SK-N-DZ (cell line): ENCODE measurements at places on chromosomes 4 and X.

GRCh38 chr4:140052050-140052449 is 101.9 kb downstream of the MAML3 start:
- no peak for DNase-seq

GRCh38 chr4:17203797-17204196 is 305.4 kb upstream of the LDB2 start:
- no peak for DNase-seq

- no peak for DNase-seq
These were observed 1499.3 kb downstream of the PCDH7 start for GRCh38 chr4:32219306-32220075.

DNA sequence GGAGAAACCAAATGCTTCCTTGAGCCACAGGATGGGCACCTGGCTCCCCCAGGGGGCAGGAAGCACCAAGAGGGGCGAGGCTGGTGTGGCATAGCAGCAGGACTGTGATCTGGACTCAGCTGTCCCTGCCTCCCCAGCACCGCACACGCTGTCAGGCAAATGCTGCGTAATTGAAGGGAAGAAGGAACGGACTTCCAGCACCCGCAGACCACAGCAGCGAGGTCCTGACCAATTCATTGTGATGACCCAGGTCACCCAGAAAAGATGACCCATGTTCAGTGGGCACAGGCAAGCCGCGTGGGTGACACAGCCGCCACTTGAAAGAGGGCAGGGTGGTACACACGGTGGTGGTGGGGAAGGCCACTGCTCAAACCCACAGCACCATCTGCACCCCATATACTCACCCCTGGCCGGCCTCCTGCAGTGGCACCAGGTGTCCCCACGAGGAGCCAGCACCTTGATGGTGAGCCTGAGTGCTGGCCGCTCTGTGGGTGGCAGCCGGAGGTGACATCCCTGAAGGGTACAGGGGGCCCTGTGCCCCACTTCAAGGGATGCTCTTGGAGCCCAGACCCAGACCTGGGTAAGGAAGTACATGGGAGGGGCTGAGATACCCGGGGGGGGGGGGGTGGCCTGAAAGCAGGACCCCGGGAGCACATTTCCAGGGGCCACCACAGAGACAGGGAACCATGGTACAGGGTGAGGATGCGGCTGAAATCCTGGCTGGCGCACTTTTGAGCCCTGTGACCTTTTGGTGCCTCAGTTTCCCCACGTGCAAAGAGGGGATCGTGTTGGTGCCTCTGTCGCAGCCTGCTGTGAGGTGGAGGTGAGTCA is 11.5 kb downstream of the NAT8L start:
- no peak for DNase-seq

- no peak for DNase-seq
These were observed 78.7 kb downstream of the PPARGC1A start for GRCh38 chr4:23811161-23811560.

DNA sequence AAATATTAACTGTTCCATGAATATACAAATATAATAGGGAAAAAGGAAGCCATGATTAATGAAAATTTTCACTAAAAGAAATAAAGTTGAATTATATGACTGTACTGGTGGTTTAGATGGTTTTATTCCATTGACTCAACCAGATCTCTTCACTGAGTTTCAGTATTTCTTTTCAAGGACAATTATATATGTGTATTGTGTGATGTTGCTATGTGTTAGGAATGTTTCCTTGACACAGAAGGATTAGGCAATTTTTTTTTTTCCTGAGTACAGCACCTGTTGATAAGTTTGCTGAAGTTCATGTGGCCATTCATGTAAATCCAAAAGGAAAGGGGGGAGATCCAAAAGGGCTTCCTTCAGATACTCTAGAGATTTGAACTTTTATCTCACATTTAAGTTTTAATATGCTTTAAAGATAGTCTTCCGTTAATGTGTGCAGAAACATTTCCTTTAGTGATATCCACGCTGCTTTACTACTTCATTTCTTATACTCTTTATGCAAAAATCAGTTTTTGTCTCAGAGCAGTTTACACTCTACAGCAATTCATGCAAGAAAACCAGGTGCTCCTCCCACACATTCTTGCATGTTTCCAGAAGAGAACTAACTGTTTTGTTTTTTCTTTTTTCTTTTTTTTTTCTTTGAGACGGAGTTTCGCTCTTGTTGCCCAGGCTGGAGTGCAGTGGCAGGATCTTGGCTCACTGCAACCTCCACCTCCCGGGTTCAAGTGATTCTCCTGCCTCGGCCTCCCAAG is 249.1 kb downstream of the RPA4 start:
- DNase-seq = no peak

DNA sequence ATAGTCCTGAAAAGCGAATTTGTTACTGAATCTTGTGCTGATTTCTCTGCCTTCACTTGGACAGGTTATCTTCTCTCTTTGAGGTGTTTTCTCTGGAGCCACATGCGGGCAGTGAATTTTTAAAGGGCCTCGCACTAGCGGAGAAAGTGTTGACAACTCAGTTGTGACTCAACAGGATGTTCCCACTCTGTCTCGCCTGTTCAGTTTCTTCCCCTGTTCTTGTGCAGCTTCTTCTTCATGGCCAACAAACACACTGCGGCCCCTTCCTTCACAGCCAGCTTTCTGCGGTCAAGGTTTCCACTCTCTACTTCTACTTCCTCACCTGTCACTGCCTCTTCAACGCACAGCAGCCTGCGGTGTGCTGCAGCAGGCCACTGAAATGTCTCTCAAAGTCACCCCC is 1.1 kb upstream of the SHROOM4 start:
- no peak for DNase-seq

DNA sequence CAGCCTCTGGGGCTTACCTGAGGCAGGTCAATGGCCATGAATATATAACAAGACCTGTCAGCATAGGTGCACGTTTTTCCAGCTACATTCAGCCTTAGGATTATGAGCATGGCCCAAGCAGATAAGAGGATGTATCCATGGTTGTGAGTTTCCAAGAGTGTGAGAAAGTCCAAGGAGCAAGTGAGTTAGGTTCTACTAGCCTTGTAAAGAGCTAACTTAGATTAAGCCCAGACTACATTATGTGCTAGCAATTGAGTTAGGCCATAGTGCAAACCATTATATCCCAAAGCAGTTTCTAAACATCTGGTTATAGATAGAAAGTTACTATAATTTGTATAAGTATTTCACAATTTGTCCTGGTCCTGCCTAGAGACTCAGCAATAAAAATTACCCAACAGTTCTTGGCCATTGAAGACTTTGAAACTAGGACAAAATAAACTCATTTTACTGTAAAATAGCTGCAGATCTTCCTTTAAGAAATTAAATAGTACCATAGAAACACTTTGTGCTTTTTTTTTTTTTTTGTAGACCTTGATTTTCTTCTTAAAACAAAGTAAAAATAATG is 312.0 kb downstream of the CAMK2D start:
- no peak for DNase-seq

- no peak for DNase-seq
These were observed 34.2 kb downstream of the OCRL start for GRCh38 chrX:129574214-129574613.

DNA sequence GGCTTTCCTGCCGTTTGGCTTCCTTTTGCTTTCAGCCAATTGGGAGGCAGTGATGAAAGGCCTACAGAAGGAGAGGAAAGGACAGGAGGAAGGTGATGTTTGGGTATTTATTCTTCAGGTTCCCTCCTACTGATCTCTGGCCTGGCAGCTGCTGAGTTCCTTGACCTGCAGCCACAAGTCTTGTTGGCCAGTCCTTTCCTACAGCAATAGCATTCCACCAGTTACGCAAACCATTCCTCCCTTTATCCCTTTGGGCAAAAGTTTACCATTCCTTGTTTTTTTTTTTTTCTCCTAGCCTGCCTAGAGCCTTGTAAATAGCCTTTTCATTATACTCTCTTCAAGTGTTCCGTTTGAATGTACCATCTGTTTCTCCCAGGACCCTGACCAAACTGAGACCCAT is 198.1 kb upstream of the FTHL17 start:
- DNase-seq = no peak

GRCh38 chr4:76723373-76723772 is 174.6 kb downstream of the SOWAHB start:
- DNase-seq = no peak

GRCh38 chr4:187798385-187798784 is 197.2 kb upstream of the ZFP42 start:
- DNase-seq = peak; percentile 3

DNA sequence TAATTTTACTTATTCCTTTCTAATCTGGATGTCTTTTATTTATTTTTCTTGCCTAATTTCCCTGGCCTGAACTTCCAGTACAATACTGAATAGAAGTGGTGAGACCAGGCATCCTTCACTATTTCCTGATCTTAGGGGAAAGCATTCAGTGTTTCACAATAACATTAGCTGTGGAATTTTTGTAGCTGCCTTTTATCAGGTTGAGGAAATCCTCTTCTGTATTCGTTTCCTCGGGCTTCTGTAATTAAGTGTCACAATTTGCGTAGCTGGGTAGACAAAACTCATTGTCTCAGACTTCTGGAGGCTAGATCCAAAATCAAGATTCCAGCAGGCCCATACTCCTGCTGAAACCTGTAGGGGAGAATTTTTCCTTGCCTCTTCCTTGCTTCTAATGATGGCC is 598.4 kb upstream of the FTHL17 start:
- no peak for DNase-seq

DNA sequence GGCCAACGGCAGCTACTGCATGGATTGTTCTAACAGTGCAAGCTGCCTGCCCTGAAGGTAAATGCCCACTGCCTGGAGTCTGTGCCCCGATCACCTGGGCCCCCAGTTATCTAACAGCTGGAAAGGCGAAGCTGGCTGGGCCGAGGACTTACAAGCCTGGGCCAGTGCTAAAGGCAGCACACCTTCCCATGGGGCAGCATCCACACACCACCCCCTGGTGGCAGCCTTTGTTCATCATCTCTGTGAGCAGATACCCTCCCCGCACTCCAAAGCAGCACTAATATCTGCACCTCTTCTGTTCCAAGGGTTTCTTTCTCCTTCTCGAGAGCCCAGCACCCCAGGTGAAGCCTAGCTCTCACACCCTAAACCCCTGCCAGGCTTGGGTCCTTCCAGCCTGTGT is 7.6 kb downstream of the SLC2A9 start:
- DNase-seq = peak; percentile 31

DNA sequence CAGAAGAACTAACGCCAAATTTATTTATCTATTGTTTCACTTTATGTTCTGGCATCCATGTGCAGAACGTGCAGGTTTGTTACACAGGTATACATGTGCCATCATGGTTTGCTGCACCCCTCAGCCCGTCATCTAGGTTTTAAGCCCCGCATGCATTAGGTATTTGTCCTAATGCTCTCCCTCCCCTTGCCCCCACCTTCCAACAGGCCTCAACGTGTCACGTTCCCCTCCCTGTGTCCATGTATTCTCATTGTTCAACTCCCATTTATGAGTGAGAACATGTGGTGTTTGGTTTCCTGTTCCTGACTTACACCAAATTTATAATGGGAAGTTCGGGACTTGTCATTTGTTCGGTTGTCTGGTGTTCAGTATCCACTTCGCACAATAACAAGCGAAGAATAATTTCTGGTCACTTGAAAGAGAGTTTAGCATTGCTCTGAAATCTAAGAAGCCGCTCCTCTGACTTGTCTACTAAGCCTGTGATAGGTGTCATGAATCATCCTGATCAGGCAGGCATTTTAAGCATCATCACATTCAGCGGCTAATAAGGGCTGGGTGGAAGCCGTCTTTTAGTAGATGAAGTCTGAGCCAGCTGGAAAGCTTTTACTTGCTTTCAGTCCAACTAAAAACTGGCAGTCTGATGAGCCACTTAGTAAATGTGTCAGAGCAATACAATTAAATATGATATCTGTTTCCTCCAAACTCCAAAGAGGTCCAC is 1065.7 kb upstream of the PABPC4L start:
- DNase-seq = no peak

DNA sequence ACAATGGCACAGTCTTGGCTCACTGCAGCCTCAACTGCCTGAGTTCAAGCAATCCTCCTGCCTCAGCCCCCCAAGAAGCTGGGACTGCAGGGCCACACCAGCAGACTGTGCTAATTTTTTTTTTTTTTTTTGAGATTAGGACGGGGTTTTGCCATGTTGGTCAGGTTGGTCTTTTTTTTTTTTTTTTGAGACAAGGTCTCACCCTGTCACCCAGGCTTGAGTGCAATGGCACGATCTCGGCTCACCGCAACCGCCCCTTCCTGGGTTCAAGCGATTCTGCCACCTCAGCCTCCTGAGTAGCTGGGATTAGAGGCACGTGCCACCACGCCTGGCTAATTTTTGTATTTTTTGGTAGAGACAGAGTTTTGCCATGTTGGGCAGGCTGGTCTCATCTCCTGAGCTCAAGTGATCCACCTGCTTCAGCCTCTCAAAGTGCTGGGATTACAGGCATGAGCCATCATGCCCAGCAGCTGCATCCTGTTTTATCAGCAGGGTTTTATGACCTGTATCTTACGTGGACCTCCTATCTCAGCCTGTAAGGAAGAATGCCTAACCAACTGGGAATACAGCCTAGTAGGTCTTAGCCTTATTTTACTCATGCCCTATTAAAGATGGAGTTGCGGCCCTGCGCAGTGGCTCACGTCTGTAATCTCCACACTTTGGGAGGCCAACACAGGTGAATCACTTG is 13.2 kb upstream of the MRPL1 start:
- no peak for DNase-seq

DNA sequence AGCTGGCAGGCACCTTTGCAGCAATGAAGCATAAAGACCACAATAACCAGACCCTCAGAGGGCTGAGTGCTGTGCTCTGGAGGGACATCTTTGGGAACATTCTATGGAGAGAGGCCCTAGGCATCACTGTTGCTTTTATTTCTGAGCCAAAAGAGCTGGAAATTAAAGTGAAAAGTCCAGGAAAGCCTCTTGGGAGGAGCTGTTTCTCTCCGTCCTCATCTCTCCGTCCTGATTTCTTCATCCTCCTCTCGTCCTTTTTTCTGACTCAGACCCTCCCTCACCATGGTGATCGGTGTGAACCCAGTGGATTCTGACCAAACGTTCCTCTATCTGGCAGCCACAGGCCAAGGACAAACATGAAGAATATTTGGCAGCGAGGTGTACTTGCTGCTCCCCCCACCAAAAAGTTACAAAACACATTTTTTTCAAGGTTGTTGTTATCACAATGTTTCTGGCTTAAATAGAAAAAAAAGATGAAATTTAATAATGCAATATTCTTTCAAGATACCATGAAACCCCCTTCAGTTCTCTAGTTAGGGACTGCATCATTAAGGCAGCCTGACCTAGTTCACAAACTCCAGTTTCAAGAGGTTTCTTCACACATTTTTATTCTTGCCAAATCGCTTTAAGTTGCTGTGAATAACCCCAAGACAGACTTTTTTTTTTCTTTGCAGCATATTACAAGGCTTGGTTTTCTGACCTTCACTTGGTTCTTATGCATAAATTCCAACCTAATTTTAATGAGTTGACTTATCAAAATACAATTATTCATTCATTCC is 80.2 kb downstream of the SCD5 start:
- DNase-seq = no peak

DNA sequence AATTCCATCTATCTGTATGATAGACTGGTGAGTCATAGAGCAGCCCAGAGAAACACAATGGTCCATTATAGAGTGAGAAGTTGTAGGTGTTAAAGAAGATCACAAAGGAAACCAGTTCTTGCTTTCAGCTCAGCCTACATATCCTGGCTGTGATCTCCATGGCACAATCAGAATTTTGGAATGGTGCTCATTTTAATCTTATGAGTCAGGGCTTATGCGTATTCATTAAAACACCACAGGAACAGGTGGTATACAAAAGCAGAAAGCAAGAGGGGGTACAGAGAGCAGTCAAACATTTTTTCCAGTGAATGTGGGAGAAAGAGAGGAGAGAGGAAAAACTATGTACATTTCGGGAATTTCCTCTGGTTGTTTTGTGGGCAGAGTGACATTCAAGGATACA is 126.9 kb downstream of the MFAP3L start:
- no peak for DNase-seq
